ENCODE measurements at places on chromosomes 12 and 14.

DNA sequence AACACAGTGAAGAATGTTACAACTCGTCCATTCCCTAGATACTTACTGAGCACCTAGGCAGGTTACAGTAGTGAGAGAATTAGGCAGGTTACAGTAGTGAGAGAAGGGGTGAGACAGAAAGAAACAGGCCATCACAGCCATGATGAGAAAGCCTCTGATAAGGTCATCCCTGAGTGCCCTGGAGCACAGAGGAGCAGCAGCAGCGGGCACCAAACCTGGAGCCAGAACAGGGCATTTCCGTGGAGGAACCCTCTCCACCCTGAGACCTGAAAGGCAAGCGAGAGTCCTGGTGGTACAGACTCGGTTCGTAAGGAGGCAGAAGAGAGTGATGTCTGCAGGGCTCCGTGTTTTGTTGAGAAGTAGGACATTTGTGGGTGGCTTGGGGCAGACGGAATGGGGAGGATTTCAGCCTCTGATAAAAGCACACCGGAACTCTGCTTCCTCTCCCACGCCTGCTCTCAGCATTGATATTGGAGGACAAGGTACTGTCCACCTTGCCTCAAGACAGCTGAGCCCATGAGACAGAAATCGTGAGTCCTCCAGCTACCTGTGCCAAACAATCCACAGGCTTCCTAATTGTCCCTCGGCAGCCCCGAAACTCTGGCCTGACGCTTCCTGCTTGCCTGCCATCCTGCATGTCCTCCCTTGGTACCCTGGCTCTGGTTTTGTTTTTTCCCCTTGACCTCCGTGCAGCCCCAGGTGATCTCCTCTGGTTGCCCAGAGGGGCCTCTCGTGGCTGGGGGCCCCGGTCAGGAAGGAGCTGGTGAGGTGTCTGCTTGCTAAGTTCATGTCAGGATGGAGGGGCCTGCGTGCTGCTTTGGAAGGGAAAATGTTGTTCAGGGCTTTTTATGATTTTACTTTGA lies 136.1 kb downstream of the GCH1 start:
- no peak for DNase-seq

DNA sequence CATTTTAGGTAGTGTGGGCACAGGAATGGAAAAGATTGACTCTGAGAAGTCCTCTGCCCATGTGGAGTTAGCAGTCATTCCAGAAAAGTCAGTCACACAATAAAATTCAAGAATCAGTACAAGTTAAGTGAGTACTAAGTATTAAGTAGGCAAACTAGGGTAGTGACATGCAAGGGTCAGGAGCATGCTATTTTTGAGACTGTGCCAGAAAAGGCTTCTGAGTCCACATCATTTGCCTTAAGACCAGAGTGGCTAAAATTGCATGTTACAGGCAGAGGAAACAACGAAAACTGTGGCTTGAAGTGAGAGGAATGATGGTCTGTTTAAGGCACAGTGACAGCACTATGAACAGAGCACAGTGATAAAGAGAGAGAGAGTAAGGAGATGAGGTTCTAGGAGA lies 108.9 kb downstream of the SLC6A15 start:
- no peak for DNase-seq

DNA sequence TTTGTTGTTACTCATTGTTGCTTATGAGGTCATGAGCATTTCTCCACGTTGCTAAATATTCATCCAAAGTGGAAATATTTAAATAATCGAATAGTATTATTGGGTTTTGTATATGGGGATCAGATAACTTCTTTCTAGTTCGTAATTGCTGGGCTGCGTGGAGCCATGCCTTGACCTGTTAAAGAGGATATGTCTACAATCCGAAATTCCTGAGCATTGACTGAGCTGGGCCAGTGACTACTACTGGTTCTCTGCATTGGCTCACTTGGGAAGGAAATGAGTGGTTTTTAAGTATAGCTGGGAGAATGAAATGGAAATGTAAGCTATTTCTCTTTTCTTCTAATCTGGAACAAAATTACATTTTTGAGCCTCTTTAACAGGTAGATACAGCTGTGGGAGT lies 163.2 kb downstream of the RPL10L start:
- no peak for DNase-seq

DNA sequence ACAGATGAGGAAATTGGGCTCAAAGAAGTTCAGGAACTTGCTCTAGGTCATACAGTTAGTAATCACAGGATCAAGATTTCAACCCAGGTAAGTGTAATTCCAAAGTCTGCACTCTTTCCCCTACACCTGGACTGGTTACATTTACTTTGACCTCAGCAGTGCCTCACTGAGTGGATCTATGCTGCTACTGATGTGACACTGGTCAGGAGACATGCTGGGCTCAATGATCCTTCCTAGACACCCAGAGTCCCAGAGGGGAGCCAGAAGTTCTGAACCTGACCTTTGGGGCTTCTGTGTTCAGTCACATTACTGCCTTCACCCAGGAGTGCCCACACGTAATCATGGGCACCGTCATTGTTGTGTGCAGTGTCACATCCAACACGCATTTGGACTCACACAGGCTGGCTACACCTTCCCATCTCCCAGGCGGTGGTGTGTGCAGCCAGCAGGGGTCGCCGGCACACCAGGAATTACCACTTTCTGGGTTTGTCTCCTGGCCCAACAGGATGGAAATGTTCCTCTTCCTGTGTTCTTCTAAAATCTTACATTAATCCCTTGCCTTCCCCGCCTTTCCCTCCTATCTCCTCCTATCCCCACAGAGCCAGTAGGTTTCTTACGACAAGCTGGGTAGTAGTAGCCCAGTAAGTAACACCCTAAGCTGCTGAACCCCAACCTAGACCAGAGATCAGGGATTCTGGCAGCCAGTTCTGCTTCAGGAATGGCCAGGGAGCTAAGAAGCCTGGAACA lies 25.6 kb downstream of the CALCOCO1 start:
- DNase-seq = no peak
